ENCODE measurements at places on chromosomes 6 and 20.

- no peak for DNase-seq
These were observed 188.5 kb downstream of the ZNF217 start for GRCh38 chr20:53405139-53405538.

GRCh38 chr20:51979226-51979625 lies 176.9 kb upstream of the SALL4 start:
- DNase-seq: no peak

GRCh38 chr6:11221623-11222384 lies 10.7 kb downstream of the NEDD9 start:
- no peak for DNase-seq

- no peak for DNase-seq
These were observed 164.3 kb downstream of the RFPL4B start for GRCh38 chr6:112511441-112511840.

DNA sequence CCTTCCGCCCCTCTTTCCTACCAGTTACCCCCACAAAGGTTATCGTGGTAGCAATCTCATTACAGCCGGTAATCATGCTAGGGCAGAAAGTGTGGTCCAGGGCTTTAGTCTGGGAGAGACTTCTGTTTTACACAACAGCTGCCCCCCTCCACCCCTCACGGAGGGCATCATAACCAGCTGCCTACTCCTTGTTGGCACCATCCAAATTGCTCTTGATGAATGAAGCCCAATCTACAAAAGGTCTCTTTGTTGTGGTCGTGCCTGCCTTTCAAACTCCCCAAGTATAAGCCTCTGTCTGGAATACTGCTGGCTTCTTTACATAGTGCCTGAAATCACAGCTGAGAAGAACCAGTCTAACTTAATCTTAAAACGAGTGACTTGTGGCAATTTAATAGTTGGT lies 157.9 kb downstream of the INSM1 start:
- no peak for DNase-seq

GRCh38 chr6:145551164-145551563 lies 184.2 kb downstream of the EPM2A start:
- no peak for DNase-seq
